Mesenteric fat pad (tissue), 1 donor: ENCODE measurements at places on chromosomes 3 and 15. TPM values are rescaled to one million over a fixed set of nuclear protein-coding genes. Genes with fewer than 3 reads are reported as not detected.

GRCh38 chr15:51405693-51406523 is 64.5 kb downstream of the GLDN start:
- DNase-seq = no peak

The PTX3 gene
- total RNA-seq = 618 TPM

The SLTM gene
- 85.7 TPM for total RNA-seq

The TEX55 gene
- total RNA-seq = not detected

- no peak for DNase-seq
Observed at GRCh38 chr3:108108416-108108815, 17.6 kb upstream of the CD47 start.

- DNase-seq = no peak
Observed at GRCh38 chr3:10599017-10599416, 93.6 kb upstream of the ATP2B2 start.

The LMLN gene
- total RNA-seq = 4.4 TPM

DNA sequence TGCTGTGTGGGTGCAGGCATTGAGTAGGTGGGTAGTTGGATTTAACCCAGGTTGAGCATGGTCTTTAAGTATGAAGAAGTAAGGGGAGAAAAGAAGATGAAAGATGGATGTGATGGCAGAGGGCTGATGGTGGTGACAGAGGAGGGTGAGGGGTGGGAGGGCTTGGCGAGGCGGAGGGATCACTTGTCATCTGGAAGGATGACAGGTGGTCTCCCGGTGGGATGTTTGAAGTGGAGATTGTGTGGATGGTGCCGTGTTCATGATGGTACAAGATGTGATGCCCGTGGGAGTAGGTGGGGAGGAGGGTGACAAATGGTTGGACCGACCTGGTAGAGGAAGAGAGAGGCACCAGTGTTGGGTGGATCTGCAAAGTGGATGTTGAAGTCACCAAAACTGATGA is 208.8 kb downstream of the RPLP1 start:
- no peak for DNase-seq

GRCh38 chr15:25797936-25798901 is 64.9 kb downstream of the ATP10A start:
- peak; percentile 57 for DNase-seq

The PLA2G4B gene
- total RNA-seq = 4.3 TPM

The CX3CR1 gene
- total RNA-seq = 0.42 TPM

GRCh38 chr15:56978898-56979662 is 60.6 kb downstream of the TCF12 start:
- no peak for DNase-seq

GRCh38 chr3:178850450-178851190 is 221.0 kb downstream of the ZMAT3 start:
- no peak for DNase-seq

- DNase-seq = no peak
Observed at GRCh38 chr3:122948408-122948807, 79.2 kb downstream of the SEMA5B start.

DNA sequence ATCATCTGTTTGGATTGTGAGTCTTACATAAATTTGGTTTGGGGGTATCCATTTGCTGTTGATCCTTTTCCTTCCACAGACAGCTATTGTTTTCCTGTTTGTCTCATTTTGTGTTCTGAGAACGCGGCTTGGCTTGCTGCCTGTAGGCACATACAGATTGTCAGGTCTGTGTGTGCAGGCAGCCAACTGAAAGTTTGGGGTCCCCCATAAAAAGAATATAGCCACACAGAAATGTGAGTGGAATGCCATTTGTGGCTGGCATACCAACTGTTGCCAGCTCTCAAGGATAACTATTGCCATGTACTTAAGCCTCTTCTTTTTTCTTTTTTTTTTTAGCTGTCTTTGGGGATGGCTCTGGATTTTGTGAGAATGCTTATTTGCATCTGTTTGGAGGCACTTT is 1308.0 kb downstream of the ROBO1 start:
- DNase-seq = no peak

The CCR1 gene
- 39.7 TPM for total RNA-seq

The C3orf20 gene
- 0.16 TPM for total RNA-seq

- DNase-seq = no peak
Observed at GRCh38 chr3:64975147-64975546, 287.3 kb upstream of the ADAMTS9 start.

GRCh38 chr3:1600206-1600605 is 498.5 kb upstream of the CNTN4 start:
- DNase-seq = no peak
